Stimulated activated CD4-positive, alpha-beta T cell treated with anti-CD3 and anti-CD28 coated beads, TNF-alpha, amount 100 ng/mL, for 4 hours (primary cell): ENCODE measurements at places on chromosomes 11 and 22.

DNA sequence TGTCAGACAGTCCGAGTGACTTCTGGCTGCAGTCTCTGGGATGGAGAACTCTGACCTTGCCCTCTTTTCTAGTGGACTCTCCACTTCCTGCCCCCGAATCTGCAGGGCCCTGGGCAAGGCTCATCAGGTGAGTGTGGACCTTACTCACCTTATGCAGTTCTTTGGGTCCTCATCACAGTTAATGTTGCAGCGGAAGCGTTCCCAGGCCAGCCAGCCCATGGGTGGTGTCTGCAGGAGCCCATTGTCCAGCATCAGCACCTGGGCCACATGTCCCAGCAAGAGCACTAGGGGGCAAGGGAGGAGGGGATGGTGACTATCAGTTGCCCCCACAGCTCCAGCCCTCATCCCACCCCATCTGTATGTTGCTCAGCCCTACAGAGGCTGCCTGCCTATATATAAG lies 2.3 kb downstream of the NAGA start:
- DNase-seq: no peak

DNA sequence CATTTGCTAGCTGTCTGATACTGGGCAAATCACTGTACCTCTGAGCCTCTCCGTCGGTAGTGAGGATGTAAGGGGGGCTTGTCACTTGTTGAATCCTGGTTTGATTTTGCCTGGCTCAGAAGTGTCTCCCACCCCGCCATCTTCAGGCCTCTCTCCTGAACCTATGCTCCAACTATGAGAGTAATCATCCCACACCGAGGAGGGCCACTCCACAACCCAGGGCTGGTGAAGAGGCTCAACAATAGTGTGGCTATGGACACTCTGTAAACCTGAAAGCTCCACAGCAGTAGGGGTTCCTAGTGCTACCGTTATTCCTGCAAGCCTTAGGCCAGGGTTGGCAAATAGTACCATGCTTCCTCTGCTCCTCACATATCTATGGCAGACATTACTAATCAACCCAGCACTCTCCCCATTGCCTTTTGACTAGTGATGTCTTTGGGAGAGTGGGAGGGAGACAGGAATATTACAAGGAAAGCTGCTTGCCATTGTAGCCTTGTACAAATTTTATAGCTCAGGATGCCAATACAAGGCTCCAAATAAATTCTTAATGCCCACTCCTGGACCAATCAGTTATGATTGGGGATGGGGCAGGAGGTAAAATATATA lies 134.0 kb upstream of the TEAD1 start:
- no peak for DNase-seq

- no peak for DNase-seq
Observed at GRCh38 chr11:45610627-45611026, 54.8 kb downstream of the CHST1 start.

- no peak for DNase-seq
Observed at GRCh38 chr22:37564111-37564711, 3.9 kb downstream of the CDC42EP1 start.

DNA sequence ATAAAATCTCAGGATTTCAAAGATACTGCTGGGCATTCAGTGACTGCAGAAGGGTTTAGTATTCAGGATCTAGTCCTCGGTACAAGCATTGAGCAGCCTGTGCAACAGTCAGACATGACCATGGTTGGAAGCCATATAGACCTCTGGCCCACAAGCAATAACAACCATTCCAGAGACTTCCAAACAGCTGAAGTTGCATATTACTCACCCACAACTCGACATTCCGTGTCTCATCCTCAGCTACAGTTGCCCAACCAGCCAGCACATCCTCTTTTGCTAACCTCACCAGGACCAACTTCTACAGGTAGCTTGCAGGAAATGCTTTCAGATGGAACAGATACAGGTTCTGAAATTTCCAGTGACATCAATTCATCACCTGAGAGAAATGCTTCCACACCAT lies 156.8 kb downstream of the C11orf91 start:
- DNase-seq: no peak

GRCh38 chr11:44387825-44388224 lies 77.9 kb upstream of the ALX4 start:
- no peak for DNase-seq

- DNase-seq: no peak
Observed at GRCh38 chr11:41935241-41935640, 475.8 kb upstream of the LRRC4C start.

GRCh38 chr11:4680341-4680740 lies 17.3 kb downstream of the OR51E2 start:
- no peak for DNase-seq

- no peak for DNase-seq
Observed at GRCh38 chr22:37002633-37003032, 16.6 kb downstream of the TST start.

GRCh38 chr11:46673713-46674462 lies 26.5 kb downstream of the ARHGAP1 start:
- DNase-seq: no peak

GRCh38 chr11:14975252-14975587 lies 3.1 kb upstream of the CALCA start:
- DNase-seq: no peak
